ENCODE measurements at places on chromosomes 7 and 10. TPM values are rescaled to one million over a fixed set of nuclear protein-coding genes. Genes with fewer than 3 reads are reported as not detected.

DNA sequence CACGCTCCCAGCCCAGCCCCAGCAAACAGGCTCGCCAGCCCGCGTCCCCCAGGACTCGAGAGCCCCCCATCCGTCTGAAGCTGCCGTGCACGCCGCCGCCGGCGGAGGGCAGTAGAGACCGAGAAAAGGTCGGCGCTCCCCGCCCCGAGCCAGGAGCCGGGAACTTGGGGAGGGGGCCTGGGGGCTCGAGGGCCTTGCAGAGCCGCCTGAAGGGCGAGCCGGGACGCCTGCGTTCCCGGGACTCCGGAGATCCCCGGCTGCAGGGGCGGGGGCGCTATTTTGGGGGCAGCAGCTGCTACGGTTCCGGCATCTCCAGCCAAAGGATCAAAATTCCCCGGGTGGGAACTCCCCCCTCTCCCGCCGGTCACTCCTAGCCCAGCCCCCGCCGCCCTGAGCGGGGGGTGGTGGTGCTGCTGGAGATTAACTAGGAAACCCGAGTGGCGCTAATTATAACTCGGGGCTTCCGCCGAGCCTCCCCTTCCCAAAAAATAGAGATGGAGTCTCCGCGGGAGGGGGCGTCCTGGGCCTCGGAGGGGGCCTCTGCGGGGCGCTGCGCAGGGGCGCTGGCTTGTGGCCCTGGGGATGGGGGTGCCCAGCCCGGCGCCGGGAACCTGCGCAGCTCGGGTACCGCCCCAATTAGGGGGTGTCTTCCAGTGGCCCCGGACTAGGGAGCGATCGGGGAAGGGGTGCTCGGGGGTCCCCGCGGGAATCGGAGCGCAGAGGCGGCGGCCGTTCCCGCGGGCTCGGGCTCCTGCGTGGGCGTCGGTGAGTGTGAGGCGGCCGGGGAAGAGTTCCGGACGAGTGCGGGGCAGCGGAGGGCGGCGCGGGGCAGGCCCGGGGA is 608 bp downstream of the ACHE start:
- peak; percentile 59 for DNase-seq

Gene LIPM
- not detected for polyA plus RNA-seq

GRCh38 chr7:35991511-35992232 is 161.4 kb upstream of the EEPD1 start:
- DNase-seq: no peak

- peak; percentile 47 for DNase-seq
Measured at GRCh38 chr7:2886900-2887299, 42.8 kb upstream of the GNA12 start.

Gene PDZD7
- polyA plus RNA-seq: 0.07 TPM

DNA sequence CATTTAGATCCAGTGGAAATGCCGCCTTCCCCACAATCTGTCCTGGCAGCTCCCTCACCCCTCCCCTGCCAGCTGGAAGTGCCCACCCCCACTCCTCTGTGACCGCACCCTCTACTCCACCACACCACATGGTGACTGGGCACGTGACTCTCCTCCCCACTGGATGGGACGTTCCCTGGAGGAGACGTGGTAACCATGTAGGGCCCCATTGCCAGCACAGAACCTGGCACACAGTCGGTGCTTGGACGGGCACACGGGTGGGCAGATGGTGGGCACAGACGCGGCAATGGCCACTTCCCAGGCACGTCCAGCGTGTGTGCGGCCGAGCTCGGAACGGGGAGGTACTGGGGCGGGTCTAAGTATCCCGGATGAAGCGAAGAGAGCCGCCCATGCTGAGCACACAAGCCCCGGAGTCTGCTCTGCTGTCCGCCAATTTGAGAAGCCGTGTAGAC is 245.6 kb downstream of the MAD1L1 start:
- no peak for DNase-seq

DNA sequence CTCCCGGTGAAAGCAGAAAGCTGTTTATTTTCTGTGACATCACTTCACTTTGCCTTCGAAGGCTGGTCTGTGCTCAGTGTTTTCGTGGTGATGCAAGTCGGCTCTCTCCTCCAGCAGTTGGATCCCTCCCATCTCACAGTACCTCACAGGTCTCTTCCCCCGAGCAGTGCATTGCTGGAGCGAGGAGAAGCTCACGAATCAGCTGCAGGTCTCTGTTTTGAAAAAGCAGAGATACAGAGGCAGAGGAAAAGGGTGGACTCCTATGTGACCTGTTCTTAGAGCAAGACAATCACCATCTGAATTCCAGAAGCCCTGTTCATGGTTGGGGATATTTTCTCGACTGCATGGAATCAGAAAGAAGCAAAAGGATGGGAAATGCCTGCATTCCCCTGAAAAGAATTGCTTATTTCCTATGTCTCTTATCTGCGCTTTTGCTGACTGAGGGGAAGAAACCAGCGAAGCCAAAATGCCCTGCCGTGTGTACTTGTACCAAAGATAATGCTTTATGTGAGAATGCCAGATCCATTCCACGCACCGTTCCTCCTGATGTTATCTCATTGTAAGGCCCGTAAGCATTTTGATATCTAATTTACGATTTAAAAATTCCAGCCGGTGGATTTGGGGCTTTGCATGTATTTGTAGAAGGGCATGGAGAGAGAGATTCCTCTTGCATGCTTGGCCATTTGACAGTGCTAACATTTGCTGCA is at the start of gene LGI1:
LGI1 (plus strand) TSS at position 136 of the 707 bp plus-strand sequence; CDS start at position 345, 209 bp downstream.
- no peak for DNase-seq

DNA sequence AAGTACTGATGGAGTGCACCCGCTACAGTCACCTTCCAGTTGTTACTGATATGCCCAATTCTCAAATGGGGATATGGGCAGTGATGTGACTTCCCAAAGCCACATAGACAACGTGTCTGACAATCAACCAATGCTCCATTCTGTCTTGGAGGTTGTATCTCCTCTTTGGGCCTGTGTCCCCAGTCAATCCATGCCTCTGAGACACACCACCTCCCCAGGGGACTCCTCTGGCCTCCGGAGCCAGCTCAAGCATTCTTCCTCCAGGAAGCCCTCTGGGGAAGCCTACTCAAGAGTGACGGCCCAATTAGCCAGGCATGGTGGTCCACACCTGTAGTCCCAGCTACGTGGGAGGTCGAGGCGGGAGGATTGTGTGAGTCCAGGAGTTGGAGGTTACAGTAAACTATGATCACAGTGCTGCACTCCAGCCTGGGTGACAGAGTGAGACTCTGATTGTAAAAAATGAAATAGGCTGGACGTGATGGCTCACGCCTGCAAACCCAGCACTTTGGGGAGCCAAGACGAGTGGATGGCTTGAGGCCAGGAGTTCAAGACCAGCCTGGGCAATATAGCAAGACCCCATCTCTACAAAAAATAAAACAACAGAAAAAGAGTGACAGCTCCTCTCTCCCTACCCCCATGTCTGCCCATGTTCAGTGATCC is 99.5 kb upstream of the TNRC18 start:
- no peak for DNase-seq

Gene PLXDC2
- 76.0 TPM for polyA plus RNA-seq

Gene AKR1C4
- polyA plus RNA-seq: not detected

- no peak for DNase-seq
Measured at GRCh38 chr10:58754469-58755339, 242.0 kb downstream of the BICC1 start.

Gene ATOH7
- not detected for polyA plus RNA-seq

DNA sequence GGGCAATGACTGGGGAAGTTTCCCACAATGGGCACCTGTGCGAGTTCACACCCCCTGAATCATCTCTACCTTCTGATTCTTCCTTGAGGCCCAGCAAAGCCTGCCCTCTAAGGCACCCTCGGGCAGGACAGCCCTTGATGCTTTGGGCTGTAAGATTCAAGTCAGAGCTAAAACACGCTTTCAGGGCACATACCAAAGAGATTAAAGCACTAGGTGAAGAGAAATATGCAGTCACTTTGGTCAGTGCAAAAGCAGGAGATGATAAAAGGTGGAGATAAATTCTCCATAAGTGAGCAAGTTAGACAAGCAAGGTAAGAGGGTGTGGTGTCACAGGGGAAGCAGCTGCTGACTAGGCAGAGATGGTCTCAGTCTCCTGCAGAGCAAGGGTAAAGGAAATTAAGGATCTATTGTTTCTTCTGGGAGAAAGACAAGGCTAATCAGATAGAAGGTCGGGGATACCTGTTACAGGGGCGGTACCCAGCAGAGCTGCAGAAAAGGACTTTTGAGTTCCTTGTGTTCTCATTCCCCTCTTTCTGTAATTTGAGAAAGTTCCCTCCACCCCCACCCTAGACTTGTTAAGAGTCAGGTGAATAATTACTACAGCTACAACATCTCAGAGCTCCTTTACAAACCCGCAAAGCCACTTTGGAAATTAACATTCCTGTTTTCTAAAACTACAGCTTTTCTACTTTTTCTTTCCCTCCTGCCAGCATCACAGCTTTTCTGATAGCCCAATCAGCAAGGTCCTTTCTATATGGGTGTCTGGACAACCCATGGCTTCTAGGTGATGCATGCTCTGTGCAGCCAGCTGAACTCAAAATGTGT is 26.4 kb downstream of the PDLIM1 start:
- DNase-seq: no peak

Gene FAM221A
- 5.5 TPM for polyA plus RNA-seq
